ENCODE measurements at places on chromosomes 1 and 21.

- DNase-seq: no peak
These were observed 21.4 kb downstream of the WNT4 start for GRCh38 chr1:22121421-22121911.

DNA sequence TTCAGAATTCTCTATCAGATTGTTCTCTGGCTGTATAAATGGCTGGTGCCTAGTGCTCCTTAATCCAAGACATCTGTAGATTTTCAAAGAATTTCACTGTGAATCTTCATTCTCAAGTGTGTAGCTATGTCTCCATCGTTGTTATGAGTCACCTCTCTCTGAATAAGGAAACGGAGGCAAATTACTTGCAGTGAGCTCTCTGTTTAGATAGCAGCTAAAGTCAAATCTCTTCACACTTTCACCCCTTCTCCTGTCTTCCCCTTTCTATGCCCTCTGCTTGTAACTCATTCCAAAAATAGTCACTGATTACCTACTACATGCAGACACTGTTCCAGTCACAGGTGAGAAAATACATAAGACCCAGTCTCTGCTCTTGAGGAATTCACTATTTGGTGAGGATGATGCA, 39.7 kb downstream of the CHML start:
- no peak for DNase-seq

DNA sequence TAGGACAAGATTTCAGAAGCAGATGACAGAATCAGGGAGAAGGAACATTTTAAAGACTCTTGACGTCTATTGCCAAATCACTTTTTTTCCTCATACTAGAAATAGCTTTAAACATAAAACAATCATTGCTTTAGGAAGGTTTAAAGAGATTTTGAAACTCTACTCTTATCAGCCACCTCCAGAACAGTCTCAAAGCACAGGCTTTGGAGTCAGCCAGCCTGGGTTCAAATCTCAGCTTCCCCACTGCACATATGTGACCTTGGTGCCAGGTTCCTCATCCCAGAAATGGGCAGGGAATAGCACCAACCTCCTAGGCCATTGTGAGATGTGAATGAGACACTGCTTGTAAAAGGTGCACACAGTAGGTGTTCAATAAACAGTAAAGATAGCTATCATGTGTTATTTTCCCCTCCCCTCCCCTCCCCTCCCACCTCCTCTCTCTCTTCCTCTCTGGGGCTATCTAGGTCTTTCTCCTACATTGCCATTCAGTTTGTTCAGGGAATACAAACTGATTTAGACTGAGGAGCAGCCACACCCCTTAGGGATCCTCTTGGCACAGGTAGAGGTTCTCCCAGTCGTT, 20.6 kb downstream of the SPOCD1 start:
- no peak for DNase-seq

- no peak for DNase-seq
These were observed 148.7 kb downstream of the FCRL5 start for GRCh38 chr1:157403608-157404007.

GRCh38 chr1:220886470-220887201, 7.4 kb downstream of the HLX start:
- no peak for DNase-seq

DNA sequence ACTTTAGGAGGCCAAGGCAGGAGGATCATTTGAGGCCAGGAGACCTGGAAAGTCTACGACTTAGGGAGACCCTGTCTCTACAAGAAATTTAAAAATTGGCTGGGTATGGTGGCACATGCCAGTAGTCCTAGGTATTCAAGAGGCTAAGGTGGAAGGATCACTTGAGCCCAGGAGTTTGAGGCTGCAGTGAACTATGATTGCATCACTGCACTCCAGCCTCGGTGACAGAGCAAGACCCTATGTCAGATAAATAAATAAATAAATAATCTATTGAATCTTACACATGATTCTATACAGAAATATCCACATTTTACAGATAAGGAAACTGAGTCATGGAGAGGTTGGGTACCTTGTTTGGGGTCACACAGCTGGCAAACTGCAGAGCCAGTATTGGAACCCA, 89.1 kb downstream of the MAN1C1 start:
- no peak for DNase-seq

DNA sequence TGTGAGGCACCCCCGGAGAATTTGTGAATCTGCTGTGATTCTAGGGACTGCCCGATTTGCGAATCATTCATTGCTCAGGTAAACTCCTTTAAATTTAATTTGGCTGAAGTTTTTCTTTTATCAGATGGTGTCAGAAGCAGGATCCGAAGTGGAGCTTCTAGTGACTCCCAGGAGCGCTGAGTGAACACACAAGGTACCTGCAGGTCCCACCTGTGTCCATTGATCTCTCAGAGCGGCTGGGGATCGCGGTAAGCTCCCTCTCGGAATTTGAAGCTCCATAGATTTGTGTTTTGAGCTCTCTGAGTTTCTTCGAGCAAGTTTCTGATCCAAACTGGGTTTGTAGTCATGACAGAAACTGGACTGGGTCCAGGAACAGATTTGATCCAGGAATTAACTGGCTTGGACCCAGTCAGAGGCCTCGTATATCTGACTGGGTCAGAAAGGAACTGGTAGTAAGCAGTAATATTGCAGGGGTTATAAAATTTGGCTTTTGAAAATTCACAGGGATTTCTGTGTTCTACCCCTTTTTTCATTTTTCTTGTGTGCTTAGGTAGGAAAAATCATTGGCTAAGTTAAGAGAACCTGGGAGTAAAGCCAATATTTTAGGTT, 56.2 kb upstream of the EDEM3 start:
- DNase-seq: no peak

GRCh38 chr1:204278958-204279357, 65.2 kb upstream of the GOLT1A start:
- no peak for DNase-seq

DNA sequence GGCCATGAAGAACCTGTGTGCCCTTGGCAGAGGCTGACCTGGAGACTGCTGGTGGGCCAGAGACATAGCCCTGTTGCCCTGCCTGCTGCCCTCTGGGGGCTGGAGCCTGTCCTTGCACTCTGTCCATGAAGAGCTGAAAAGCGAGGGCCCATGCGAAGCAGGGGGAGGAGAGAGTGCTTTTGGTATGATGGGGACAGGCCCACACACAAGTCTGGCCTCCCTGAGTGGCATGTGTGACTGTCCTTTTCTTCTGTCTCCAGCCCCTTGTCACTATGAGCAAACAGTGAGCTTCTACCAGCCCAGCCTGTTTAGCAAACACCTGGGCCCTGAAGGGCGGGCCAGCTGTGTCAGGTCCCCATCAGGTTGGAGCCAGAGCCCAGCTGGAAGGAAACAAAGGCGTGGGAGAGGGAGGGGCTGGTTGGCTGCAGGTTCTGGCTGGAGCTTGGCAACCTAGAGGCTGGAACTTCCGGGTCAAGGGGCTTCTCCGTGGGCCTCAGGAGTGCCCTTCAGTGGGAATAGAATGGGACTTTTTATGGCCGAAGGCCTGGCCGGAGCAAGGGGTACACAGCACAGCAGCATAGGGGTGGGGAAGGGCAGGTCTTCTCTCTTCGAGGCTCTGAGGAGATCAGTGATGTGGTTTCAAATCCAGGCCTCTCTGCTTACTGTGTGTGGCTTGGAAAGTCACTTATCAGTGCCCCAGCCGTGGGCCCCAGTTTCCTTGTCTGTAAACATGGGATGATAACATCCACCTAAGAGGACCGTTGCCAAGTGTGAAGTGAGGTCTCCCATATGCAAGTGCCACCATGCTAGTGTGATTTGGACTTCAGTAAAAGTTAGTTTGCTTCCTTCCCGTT, 14.3 kb downstream of the QSOX1 start:
- DNase-seq: no peak

DNA sequence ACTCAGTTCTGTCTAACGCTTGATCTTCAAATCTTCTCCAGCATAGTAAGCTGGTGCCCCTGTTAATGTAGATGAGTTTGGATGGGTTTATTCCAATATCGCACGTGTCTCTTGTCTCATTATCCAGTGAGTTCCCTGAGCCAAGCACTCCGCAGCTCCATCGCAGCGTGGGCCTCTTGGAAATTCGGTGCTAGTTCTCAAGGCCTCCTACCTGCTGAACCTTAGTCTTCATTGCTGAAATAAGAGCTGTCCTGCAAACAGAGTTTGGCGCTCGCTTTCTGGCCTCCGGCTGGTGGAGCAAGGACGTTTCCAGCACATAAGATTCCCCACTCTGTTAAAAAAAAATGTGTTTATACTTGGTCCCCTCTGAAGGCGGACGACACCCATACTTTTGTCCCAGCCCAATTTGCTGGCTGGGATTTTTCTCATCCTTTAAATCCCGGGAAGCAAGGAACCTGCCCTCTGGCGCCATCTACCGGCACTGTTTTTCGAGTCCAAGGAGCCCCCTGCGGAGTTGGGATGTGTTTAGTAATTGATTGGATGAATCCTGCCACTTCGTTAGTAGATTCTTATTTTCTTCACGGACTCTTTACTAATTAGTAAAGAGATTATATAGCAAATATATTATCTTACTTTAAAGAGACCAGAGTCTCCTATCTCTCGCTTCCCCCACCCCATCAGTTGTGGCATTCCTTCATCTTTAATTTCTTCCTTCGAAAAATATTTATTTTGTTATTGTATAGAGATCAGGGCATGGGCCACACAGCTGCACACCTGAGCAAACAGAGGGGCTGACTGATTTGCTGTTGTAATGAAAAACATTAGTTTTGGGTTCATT, 14.7 kb downstream of the JUN start:
- DNase-seq: peak; percentile 20

GRCh38 chr1:7022058-7022457, 236.8 kb downstream of the CAMTA1 start:
- no peak for DNase-seq

GRCh38 chr1:173424782-173425407, 52.2 kb upstream of the PRDX6 start:
- no peak for DNase-seq

GRCh38 chr1:94092210-94092613, 28.7 kb downstream of the ABCA4 start:
- DNase-seq: no peak
